ENCODE measurements at places on chromosomes 12 and 14.

- DNase-seq: no peak
Measured at GRCh38 chr14:67167420-67168109, 21.7 kb upstream of the GARIN2 start.

GRCh38 chr12:49358483-49359141, 8.7 kb upstream of the SPATS2 start:
- no peak for DNase-seq

DNA sequence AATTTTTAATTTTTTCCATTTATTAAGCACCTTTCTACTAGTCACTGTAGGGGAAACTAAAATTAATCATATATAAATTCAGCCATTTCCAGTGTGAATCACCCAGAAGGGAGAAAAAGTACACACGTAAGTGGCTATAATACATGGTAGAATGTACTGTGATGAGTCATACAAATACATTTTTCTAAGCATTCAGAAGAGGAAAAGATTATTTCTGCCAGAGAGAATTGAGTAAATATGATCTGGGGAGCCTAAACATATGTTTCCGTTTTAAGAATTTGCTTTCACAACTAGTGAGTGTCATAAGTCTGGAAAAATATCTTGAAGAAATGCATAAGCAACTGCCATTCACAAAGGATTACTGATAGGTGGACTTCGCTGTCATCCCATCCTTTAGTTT, 102.8 kb downstream of the TGFB3 start:
- no peak for DNase-seq

GRCh38 chr14:29925101-29925722, 2.4 kb downstream of the PRKD1 start:
- no peak for DNase-seq

DNA sequence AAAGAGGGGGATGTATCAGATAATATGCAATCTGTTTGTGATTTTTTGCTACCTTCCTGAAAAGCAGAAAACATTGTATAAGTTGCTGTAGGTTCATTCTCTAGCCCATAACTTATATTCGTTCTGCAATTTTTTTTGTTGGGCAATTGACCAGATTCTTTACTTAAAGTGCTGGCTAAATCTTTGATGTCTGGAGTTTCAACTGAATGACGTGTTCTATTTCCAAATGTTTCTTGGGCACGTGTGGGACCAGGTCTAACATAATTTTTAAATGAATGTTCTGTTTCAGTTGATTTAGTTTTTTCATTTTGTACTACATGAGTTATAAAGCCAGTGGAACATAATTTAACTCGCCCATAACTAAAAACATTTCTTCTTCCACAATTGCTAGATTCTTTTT, 3.8 kb downstream of the MLH3 start:
- DNase-seq: no peak

Measured in stimulated activated CD4-positive, alpha-beta T cell treated with anti-CD3 and anti-CD28 coated beads, Interleukin-1b, Interleukin-23, amount 100 ng/mL, for 24 hours (primary cell).